Right renal pelvis (tissue), 4 donors: ENCODE measurements at places on chromosomes 11 and 22.

DNA sequence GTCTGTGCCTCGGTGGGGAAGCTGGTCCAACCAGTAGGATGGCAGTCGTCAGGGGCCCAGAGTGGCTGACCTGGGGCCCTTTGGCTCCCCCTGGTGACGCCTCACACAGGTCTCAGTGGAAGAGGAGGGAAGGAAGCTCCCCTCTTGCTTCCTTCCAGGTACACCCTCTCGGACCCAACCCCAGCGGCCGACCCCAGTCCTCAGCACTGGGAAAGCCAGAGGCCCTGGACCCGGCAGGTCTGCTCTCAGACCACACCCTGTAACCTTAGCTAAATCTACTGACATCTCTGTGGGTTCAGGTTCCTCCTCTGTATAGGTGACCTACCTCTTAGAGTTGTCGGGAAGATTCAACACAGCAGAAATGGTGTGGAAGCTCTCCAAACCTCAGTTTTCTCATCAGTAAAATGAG, 3.4 kb upstream of the SCUBE1 start:
- DNase-seq, result no peak

- no peak for DNase-seq
Measured at GRCh38 chr11:123206791-123207434, 11.9 kb upstream of the CLMP start.

DNA sequence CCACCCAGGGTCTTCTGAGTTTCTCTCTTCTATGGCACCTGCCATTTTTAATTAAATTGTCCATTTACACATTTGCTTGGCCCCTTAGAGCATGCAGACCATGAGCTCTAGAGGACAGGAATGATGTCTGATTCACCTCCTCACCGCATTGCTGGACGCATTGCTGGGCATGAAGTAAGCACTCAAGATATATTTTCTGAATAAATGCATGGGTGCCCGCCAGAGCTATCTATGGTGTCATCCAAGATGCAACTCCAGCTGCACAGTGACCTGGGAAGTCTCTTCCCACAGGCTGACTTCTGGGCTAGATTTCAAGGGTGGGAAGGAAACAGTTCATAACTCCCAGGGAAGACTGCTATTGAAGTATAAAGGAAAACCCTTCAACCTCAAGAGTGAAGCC, 66.6 kb upstream of the ASPHD2 start:
- no peak for DNase-seq

DNA sequence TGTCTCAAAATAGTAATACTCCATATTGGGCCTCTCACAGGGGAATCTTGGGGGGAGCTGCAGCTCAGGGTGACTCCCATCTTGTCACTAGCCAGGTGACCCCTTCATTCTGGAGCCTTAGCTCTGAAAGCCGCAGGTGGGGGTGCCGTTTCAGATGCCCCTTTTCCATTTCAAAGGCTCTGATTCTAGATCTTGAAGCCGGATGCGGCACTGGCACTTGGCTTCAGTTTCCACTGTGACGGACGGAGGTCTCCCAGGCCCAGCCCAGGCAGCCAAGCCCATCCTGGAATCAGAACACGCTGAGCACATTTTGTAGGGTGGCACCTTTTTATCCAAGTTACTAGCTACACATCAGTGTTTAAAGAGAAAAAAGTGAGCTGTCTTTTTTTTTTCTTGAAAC, 6.4 kb downstream of the BIK start:
- no peak for DNase-seq

DNA sequence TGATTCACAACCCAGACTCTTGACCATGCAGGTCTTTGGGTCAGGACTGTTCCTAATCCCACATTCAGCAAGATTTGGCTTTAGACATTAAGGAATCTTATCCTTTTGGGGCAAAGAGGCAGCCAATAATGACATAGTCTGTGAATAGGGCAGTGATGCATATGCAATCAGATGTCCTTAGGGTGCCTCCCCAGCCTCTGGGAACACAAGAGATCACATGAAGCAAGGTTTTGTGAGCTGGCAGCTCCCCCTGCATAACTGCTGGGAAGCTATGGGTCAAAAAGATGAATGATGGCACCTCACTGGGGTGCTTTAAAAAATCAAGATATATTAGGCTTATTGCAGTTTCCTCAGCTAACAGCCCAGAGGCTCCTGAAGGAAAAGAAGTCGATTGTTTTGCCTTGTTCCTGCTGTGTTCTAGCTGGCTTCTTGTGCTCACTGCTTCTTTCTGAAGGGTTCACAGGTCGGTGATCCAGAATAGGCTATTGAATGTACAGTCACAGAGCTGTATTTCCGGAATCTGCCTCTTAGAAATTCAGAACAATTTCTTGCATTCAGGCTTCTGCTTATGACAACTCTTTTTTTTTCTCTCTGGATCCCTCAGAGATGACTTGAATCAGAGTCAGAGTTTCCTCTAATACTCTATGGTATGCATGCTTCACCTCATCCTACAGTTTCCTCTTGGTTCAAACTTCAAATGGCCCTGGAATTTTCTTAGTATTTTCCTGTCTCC, 31.7 kb downstream of the INSC start:
- no peak for DNase-seq

DNA sequence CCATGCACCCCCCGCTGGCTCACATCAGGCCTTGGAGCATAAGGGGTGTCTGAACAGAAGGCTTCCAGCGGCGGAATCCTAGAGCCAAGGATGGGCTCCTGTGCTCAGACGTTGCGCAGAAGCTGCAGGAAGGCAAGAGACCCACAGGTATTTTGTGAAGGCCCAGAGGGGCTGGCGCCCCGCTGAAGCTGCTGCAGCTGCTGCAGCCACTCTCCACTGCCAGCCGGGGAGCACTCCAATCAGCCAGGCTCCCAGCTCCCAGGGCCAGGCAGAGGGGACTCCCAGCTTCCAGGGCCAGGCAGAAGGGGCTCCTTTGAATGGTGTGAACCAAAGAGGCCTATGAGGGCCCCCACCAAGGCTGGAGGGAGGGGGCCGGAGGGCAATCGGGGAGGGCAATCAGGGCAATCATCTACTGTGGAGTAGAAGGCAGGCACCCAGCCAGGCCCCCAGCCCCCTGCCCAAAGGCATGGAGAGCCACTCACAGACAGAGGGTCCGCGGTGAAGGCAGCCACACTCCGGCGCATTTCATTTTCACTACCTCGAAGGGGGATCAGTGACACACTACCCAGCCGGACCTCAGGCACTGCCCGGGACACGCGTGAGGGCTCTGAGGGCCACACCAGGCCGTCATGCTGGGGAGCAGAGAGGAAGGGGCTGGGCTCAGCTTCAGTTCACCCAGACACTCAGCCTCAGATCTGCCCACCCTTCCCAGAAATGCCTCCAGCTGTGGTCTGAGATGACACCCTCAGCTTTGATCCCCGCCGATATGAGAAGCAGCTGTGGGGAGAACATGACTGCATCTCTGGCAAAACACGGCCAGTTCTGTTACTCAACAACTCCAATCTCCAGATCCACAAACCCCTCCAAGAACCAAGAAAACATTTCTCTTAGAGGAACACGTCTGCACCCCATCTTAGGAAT, 11.6 kb upstream of the PDE2A start:
- no peak for DNase-seq

DNA sequence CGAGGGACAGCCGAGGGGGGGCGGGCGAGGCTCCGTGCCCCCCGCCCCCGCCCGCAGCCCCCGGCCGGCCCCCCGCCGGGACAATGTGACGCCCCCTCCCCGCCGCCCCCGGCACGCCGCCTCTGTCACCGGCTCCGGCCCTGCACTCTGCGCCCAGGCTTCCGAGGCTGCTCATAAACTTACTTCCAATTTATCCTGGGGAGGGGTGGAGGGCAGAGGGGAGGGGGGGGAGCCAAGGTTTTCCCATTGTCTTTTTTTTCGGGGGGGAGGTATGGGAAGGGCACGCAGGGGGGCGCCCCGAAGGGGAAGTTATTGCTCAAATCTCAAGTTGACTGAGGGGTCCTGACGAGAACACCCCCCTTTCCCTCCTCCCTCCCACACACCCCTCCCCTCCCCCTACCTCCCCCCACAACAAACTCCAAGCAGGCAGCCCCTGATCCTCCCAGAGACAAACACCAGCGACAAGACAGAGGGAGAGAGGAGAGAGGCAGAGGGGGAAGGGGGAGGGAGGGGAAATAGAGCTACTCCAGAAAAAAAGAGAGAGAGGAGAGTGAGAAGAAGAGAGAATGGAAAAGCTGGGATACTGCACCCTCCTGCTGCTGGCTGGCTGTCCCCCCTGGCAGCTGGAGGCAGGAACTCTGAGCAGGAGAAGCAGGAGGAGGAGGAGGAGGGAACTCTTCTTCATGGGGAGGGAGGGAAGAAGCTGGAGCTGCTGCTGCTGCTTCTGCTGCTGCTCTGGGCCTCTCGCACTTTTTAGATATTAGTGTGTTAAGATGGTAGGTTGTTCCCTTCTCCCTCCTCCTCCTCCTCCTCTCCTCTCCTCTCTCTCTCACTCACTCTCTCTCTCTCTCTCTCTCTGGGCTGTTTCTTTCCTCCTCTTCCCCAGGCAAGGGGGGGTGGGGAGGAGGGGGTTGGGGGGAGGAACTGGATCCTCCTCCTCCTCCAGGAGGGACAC, 631 bp downstream of the PHF21A start:
- peak; percentile 64 for DNase-seq

GRCh38 chr11:111930472-111930871, 6.7 kb upstream of the DIXDC1 start:
- no peak for DNase-seq
